Stromal cell of bone marrow (primary cell): ENCODE measurements at places on chromosomes 1 and 21.

- peak; percentile 41 for DNase-seq
Measured at GRCh38 chr21:43333298-43334062, 93.5 kb downstream of the SIK1 start.

DNA sequence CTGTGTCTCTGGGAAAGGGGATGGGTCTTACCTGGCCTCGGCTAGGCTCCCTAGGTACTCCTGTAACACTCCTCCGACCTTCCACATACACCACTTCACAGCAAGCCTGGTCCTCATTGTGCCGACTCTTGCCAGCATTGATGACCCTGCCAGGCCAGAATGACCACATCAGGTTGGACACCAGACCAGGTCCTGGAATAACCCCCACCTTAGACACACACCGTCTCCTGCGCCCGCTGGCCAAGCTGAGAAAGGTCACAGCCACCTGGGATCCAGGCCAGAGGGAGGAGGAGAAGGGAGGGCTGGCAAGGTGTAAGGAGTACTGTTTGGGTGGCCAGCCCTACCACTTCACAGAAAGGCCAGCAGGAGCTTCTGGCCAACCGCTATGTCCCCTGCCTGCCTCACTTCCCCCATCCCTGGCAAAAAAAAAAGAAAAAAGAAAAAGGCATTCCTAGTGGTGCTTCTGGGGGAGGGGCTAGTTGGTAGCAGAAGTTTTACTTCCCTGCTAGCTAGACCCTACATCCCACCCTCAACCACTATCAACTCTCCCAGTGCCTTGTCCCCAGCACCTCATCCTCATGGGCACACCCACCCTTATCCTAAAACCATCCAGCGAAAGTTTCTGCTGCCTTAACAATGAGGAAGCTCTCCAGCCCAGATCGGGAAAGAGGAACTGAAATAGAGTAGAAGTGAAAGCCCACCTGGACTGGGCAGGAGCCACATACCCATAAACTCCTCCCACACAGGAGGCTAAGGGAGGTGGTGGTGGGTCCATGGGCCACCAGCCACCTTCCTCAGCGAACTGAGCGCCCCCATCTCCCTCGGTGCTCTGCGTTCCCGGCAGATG is 1.4 kb downstream of the PPM1J start:
- no peak for DNase-seq

DNA sequence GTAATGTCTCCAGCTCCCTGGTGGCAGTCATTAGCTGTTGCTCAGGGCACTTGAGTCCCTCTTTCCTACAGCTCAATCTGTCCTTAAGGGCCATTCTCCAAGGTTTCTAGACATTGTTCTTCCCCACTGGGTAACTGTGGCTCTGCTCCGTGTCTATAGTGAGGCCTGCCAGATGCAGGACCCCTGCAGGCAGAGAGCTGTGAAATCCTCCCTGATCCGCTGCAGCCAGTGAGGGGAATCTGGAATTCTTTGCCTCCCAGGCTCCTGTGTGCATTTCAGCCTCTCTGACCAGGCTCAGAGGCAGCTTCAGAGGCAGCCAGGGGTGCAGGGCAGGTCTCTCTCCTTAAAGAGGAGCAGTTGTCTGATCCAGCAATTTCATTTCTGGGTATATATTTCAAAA is 14.4 kb upstream of the IGSF21 start:
- no peak for DNase-seq

DNA sequence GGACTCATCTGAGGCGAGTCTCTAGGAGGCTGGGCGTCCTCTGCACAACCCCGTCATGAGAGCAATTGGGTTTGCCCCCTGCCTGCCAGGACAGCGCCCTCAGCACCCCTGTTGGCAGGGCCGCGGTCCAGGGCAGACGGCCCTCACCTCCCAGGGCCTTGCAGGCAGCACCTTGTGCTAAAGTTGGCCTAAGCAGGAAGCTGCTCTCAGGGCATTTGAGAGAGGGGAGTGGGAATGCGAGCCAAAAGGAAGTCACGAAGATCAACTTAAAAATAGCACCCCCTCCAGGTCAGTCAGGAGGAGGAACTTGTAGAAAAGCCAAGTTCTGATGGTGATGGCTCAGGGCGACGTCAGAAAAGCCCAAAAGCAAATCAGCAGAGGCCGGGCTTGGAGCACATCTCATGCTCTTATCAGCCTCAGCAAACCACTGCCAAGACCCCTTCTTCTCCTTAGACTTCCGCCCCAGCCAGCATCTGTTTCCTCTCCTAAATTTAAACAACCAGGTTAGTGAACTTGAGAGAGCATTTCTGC is 12.6 kb upstream of the ADORA3 start:
- DNase-seq: no peak

- no peak for DNase-seq
Measured at GRCh38 chr1:97245026-97245425, 523.4 kb downstream of the PTBP2 start.

GRCh38 chr1:107879346-107879745 is 85.6 kb downstream of the VAV3 start:
- DNase-seq: no peak

GRCh38 chr1:32480003-32480402 is 15.1 kb downstream of the ZBTB8B start:
- peak; percentile 4 for DNase-seq

GRCh38 chr1:30060738-30061137 is 662.6 kb downstream of the MATN1 start:
- DNase-seq: no peak

DNA sequence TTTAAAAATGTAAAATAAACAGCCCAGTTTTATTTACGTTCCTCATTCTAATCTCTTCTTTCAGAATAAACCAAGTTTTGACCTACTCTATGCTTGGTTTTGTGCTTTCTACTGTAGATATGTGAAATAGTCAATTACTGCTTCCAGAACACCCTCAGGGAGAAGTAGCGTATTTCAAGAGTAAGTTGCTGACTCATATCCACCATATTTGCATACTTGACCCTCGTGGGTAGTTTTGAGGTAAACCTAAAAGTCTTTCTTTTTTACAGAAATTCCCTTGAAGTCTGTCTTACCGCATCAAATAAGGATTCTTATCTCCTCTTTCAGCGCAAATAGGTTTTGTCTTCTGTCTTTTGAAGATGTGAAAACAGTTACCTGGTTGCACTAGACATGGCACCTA is 1.4 kb upstream of the OR2L3 start:
- no peak for DNase-seq

GRCh38 chr1:223249854-223250631 is 107.0 kb upstream of the TLR5 start:
- DNase-seq: no peak

- DNase-seq: no peak
Measured at GRCh38 chr1:80509965-80510522, 1290.7 kb upstream of the ADGRL2 start.
